ENCODE measurements at places on chromosomes 7 and 10.
A peak's percentile ranks its signal among the peaks of the same experiment; 100 is the strongest.

DNA sequence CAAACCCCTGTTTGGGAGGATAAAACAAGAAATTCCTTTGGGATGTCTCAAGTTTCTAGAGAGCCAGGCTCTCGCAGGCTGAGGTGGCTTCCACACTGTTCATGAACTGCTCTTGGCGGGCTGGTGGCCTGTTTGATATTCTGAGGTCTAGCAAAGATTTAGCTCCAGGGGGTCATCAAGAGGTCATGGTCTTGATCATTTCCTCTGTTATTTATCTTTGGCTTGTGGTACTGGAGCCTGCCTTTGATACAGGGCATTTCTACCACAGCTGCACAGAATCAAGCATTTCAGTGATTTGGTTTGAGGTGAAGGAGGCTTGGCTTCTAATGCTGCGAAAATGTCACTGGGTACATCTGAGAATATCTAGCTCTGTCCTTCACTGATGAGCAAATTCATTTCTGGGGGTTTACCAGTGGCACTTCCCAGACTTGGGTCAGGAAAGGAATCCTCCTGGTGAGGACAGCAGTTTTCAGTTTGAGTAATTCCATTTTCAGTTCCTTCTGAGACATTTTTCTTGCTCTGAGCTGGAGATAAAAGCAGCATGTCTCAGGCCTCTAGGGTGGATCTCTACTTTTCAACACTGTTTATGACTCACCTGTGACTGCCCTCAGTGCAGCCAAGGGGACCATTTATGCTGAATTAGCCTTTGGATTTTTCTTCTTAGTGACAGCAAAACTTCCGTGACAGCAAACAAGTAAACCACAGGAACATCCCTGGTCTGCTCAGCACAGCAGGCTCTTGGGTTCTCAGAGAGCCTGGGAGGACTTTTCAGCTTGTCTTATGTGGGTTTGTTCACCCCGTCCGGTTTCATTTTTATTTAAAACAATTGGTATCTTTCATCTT lies 312.0 kb downstream of the RNLS start:
- no peak for DNase-seq

DNA sequence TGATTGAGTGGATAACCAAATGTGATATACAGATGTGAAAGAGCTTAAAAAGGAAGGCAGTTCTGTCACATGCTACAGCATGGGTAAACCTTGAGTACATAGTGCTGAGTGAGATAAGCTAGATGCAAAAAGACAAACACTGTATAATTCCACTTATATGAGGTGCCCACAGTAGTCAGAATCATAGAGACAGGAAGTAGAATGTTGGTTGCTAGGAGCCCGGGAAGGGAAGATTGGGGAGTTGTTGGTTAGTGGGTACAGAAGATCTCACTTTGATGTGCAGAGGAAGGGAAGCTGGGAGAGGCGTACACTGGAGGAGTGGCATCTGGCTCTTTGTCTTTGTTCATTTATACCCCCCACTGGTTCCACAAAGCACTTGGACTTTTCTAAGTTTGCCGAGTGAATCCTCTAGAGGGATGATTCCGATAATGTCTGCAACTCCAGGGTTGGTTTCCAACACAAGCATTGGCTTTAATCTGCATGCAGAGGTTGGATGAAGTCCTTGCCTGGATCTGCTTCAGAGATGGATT lies 39.5 kb downstream of the TSPAN14 start:
- no peak for DNase-seq

DNA sequence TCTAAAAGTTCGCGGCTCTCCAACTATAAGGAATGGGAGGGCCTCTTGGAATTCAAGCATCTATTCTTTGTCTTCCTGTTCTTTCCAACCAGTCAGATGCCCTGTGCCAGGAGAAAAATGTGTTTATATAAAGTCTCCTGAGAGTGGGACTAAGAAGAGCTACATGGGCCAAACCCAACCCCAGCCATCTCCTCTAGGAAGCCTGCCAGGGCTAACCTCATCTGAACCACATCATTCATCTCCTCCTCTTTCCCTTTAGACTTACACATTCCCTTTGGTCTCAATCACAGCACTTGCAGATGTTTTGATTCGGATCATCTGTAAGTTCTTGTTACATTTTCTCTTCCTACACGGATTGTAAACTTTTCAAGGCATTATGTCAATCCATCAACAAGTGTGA lies 62.6 kb downstream of the DOCK4 start:
- no peak for DNase-seq

DNA sequence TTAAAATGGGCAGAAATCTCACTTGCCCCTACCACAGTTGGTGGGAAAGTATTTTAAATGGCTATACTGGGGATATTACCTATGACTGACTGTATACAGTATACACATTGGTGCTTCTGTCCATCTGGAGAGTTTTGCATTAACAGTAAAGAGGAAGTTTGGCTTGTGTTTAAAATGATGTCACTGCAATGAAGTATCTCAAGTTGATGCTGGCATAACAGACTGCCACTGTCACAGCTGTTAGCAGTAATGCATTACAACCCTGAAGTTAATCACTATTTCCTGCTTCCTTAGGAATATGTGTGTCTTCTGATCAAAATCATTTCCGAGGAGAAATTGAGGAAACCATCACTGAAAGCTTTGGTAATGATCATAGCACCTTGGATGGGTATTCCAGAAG lies 1.9 kb downstream of the DKK1 start:
- no peak for DNase-seq

GRCh38 chr7:148611692-148612091 lies 21.1 kb downstream of the C7orf33 start:
- no peak for DNase-seq

DNA sequence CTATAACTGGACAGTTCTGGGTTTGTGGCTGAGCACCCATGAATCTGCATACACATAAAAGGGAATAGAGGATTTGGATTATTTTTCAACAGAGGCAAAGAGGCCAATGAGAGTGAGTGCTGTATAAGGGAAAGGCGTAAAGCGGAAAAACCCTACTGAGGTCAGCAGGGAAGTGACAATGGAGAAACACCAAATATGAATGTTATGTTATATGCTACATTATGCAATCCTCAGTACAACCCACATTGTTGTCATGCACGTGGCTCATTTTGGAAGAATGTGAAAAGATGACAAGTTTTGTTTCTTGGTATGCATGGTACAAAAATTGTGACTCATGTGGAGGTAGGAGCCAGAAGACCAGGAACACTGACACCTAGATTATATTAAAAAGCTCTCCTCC lies 113.6 kb upstream of the AMPH start:
- no peak for DNase-seq

GRCh38 chr10:127935071-127935561 lies 28.2 kb downstream of the PTPRE start:
- peak; percentile 18 for DNase-seq

- DNase-seq = no peak
Measured at GRCh38 chr10:5479481-5480161, 19.7 kb downstream of the CALML5 start.

DNA sequence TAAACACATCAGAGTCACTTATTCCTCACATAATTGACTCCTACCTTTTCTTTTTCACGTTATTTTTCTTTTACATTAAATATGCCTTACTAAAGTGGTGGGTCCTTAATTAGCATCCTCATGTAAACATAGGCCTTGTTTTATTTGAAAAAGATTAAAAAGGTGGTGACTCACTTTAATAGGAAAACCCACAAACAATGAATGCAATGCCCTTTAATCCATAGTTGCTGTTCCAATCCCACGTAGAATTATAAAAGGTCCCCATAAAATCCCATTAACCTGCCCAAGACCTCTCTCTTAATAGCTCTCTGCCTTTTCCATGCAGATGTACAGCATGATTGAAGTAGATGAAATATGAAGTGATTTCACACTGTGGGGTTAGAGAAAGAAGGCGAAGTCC lies 32.2 kb downstream of the SLC16A12 start:
- DNase-seq = no peak

Data from neural crest cell (in vitro differentiated cells).